Activated CD4-positive, CD25-positive, alpha-beta regulatory T cell (primary cell): ENCODE measurements at places on chromosomes 1 and 21.

GRCh38 chr1:232049335-232049734 is 422.7 kb downstream of the DISC1 start:
- DNase-seq = no peak

- no peak for DNase-seq
Measured at GRCh38 chr1:218985424-218985984, 188.2 kb upstream of the LYPLAL1 start.

GRCh38 chr1:179825798-179826460 is 51.7 kb downstream of the TOR1AIP2 start:
- no peak for DNase-seq

DNA sequence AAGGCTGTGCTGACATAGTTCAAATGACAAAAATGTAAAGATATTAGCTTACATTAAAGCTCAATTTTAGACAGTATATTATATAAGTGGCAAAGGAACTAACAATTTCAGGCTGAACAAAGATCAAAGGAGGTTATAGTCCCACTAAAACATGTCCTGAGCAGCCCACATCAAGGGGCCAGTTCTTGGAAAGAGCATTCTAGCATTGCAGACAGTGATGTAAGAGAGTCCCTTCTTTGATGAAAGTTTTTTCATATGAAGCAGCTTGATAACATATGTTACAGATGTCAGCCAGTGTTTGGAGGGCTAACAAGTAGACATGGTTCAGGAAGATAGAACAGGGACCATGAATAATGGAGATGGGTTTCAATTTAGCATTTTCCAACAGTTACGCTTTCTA is 301.7 kb downstream of the NTNG1 start:
- DNase-seq = no peak

- no peak for DNase-seq
Measured at GRCh38 chr1:85328713-85329397, 52.4 kb upstream of the BCL10 start.

DNA sequence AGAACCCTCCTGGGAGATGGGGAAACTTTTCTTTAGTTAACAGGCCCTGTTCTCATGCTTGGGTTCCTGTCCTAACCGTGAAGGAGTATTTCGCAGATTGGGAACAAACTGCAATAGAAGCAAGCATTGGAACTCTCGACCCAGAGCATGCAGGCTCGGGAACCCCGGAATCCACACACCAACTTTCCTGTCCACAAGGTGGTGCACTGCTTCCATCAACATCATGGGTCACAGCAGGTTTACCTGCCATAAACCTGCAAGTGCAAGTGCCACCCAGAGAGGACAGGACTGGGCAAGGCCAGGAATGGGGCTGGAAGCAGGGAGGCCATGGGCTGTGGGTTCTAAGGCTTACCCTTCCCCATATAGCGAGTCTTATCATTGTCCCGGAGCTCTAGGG is 6.9 kb downstream of the ENO1 start:
- no peak for DNase-seq

GRCh38 chr1:20787029-20787839 is at the start of gene HP1BP3:
HP1BP3 (minus strand) TSS chr1:20787307; CDS start chr1:20780440, 6,867 bp downstream.
- DNase-seq = peak; percentile 58
